IMR-90 (cell line): ENCODE measurements at places on chromosomes 4 and X. TPM values are rescaled to one million over a fixed set of nuclear protein-coding genes. Genes with fewer than 3 reads are reported as not detected.
A peak's percentile ranks its signal among the peaks of the same experiment; 100 is the strongest.

DNA sequence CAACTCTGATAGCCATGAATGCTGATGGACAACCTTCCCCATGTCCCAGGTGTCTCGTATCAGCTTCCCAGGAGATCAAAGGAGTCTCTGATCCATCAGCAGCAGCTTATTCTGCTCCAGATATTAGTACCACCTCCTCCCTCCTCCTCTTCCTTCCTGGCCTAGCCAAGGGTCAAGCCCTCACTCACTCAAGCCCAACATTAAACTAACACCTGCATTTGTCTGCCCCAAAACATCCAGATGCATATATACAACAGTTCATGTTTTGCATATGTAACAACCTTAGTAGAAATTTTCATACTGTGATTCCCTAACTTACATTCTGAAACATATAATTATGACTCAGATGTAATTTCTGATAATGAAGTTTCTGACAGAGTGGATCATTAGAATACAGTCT lies 29.9 kb downstream of the BCLAF3 start:
- DNase-seq, result no peak

DNA sequence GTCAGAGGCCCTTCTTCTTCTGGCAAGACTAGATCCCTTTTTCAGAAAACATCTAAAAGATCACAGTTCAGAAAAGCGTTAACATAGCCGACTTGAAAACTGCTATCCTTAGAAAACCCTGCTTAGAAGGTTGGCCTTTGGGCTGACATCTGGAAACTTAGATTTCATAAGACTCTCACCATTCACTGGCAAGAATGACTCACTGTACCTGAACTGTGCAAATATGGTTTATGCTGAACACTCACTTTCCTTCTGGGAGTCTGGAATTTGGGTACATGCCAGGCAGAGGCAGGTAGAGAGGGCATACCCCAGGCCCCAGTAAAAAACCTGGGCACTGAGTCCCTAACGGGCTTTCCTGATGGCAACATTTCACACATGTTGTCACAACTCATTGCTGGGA lies 88.8 kb upstream of the GPC3 start:
- DNase-seq, result no peak

DNA sequence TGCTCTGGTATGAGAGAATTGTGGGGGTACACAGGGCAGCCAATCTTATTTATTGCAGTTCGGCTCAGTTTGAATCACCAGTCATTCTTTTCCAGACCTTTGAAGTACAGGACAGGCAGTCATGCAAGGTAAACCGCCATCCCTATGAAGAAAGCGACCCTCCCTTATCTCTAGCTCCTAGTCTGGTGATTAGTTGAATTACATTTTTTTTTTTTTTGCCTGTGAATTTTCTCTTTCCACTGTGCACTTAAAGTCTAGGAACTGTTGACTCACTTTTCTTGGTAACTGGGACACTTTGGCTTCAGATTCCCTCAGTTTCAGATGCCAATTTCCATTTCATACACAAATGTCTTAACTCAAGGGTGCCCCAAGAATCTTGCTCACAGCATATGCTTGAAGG lies 82.4 kb upstream of the FAM9C start:
- DNase-seq, result no peak

DNA sequence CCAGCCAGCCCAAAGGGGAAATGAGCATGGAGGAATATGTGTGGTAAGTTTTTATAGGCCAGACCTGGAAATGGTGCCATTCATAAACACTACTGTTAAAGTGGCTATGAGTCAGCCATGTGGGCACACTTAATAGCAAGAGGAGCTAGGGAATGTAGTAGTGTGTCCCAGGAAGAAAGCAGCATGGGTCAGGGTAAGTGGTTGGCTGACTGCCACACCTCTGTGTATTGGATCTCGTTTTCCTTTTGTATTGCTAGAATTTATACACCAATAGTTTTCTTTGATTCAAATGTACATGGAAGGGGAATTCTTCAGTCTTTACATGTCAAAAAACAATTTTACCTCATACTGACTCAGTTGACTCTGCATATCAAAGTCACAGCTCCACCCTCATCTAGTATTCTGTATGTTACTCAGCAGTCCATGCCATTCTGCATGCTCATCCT lies 22.9 kb upstream of the SGMS2 start:
- peak; percentile 27 for DNase-seq

GRCh38 chrX:154546354-154547244 lies at the start of gene G6PD:
Gene G6PD, minus strand, starts transcription at chrX:154546846. Its CDS starts 691 bp downstream, at chrX:154546155.
- DNase-seq, result peak; percentile 35

DNA sequence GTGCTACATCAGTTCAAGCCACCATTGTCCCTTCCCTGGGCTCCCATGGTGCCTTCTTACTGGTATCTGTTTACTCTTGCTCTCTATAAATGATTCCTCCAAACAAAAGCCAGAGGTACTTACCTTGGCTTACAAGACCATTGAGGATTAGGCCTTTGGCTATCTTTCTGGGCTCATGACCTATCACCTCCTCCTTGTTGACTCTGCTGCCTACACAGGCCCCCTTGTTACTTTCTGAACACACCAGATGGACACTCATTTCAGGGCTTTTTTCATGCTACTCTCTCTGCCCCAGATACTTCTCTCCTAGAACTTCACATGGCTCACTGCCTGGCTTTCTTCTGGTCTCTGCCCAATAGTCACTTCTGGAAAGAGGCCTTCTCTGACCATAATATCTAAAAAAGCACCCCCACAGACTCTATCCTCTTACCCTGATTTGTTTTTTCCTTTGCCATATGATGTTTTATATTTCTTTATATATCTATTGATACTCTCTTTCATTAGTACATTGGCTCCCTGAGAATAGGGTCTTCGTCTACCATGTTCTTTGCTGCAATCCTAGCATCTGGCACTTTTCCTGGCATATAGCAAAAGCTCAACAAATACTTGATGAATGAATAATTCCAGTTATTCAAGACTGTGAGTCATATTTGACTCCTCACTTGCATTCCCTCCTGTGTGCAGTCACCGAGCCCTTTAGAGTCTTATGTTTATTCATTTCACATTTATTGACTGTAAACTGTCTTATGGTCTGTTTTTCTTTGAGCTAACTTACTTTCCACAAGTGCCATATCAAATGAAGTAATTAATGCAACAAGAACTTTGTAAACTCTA lies 27.1 kb upstream of the TAPT1 start:
- DNase-seq, result peak; percentile 88

GRCh38 chr4:90443231-90443630 lies 316.0 kb downstream of the CCSER1 start:
- no peak for DNase-seq

- no peak for DNase-seq
These were observed 140.4 kb downstream of the ZNF674 start for GRCh38 chrX:46404774-46405173.

DNA sequence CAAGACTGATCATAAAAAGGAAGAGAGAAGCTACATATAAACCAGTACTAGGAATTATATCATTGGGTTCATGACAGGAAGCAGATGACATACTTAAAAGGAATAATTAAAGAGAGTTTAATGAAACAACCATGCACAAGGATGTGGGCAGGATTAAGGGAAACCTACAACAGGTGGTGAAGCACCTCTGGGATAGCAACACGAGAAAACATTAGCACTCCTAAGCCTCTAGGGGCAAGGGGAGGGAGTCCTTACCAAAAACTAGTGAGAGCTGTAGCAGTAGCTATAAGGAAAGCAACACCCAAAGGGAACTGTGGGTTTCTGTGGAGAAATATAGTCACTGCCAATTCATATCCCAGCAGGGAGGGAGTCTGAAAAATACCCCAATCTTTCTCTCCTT lies 7.2 kb upstream of the THOC2 start:
- DNase-seq, result no peak

GRCh38 chr4:12439633-12440305 lies 1011.1 kb upstream of the HS3ST1 start:
- no peak for DNase-seq

GRCh38 chrX:24838629-24839028 lies 144.9 kb downstream of the POLA1 start:
- DNase-seq, result peak; percentile 50

- peak; percentile 70 for DNase-seq
These were observed 11.3 kb downstream of the EVC start for GRCh38 chr4:5722328-5722727.

DNA sequence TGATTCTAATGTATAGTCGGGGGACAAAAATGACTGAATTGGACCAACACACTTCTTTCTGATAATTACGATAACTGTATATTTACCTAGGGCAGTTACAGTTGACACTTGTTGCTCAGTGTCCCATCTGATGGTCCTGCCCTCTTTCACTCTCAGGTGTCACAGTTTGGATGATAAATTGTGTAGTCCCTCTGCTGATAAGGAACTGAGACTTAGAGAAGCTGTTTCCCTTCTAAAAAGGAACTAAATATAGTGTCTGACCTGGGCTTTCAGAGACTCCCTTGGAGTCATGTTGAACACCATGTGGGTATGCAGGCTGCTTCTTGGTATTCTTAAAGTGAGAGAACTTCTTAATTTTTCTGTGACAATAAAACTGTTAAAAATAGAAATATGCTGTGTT lies 23.7 kb upstream of the PNPLA4 start:
- no peak for DNase-seq

DNA sequence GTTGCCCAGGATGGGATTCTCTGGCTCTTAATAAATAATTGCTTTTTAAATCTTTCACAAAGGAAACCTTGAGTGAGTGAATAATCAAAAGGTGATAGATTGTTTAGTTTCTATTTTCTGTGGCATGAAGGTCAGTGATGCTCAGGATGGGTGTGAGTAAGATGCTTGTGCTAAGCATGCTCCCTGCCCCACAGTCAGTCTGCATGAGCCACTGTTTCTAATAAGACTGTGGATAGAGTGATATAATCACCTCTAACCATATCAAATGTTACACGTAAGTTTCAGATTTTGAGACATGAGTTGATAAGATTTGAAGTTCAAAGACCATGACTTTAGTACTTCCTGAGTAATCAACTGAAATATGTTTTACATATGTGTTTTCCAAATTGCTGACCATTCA lies 2.7 kb upstream of the GAGE10 start:
- DNase-seq, result no peak

DNA sequence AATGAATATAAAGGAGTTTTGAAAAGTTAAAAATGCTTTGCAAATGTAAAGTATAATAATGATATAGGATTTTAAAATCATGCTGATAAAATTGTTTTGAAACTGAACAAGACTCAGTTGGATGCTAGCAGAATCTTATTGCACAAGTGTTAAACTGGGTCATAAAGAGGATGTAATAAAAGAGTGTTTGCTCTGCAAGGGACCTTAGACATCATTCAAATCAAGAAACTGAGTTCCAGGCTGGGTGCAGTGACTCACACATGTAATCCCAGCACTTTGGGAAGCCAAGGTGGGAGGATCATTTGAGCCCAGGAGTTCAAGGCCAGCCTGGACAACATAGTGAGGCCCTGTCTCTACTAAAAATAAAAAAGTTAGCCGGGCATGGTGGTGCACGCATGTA lies 27.5 kb upstream of the DUSP21 start:
- DNase-seq, result no peak

DNA sequence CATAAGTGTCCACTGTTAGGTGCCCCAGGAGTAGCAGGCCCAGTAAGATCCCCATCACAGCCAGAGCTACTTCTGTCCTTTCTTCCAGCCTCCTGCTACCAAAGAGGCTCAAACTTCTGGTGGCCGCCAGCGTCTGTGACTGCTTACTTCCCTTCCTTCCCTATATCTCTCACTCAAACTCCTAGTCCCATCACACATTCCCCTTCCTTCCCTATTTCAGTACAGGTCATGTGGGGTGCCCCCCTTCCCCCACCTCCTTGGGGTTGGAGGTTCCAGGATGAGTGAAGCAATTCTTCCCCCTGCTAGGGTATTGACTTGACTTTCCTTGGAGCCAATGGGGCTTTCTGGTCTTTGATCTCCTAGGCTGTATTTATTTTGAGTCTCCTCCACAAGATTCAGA lies at the start of gene VSIG4:
VSIG4 (minus strand) TSS at position 137 of the 400 bp plus-strand sequence; CDS start at position 55, 82 bp downstream.
- DNase-seq, result no peak

DNA sequence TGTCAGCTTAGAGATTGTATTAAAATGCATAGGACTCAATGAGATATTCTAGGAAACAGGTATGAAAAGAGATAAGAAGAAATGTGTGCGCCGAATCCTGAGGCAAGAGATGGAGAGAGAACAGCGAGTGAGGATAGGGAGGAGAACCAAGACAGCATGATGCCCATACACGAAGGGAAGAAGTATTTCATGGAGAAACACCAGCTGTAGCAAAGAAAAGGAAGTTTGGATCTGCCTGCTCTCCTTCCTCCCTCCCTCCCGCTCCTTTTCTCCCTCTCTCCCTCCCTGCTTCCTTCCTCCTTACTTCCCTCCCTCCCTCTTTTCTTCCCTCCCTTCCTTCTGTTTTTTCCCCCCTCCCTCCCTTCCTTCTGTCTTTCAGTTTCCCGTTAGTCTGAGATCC lies 318.6 kb upstream of the TAPT1 start:
- no peak for DNase-seq

- no peak for DNase-seq
These were observed 593 bp upstream of the JAKMIP1 start for GRCh38 chr4:6200922-6201362.

DNA sequence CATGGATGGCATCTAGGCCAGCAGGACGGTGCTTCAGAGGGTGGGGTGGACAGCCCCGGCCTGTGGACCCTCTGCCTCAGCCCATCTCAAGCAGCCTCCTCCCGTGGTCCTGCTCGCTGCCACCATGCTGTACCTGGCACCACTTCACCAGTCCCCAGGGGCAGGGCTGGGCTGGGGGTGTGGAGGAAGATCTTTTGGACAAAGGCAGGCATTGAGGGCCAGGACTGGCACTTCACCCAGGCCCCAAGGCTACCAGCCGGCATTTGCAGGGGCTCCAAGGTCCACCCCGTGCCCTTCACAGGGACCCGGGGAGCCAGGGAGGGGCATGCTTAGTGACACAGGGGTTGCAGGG lies 713 bp downstream of the PLXNB3 start:
- DNase-seq, result no peak

DNA sequence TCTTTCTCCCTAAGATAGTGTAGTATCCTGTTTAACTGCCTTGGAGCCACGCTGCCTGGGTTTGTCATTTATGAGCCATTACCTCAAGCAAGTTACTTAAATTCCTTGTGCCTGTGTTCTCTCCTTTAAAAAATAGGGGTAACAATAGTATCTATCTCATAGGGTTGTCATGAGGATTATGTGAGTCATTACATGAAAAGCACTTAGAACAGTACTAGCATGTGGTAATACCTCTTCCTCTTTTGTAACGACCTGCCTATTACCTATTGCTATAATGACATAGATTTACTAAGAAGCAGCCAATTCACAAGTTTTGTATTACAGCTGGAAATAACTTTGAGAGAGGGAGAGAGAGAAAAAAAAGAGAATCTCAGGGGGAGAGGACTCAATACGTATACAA lies 834.7 kb downstream of the RAPGEF2 start:
- DNase-seq, result no peak

Gene CC2D2A
- 16.7 and 20.8 TPM in 2 replicates for polyA plus RNA-seq

Gene SMIM31
- polyA plus RNA-seq, result not detected in 2 replicates

Gene MAP3K15
- polyA plus RNA-seq, result 0.10 and 0.13 TPM in 2 replicates

Gene SGMS2
- 13.4 and 16.5 TPM in 2 replicates for polyA plus RNA-seq

Gene NKX3-2
- polyA plus RNA-seq, result 0.05 and 0.09 TPM in 2 replicates

Gene SMIM10
- 6.0 and 8.6 TPM in 2 replicates for polyA plus RNA-seq

Gene ADGRG4
- polyA plus RNA-seq, result under 0.01 TPM in 1 of 2 replicates, not detected in the other

Gene TBC1D19
- 6.6 and 9.9 TPM in 2 replicates for polyA plus RNA-seq
